ENCODE measurements at places on chromosomes 5 and 9.

DNA sequence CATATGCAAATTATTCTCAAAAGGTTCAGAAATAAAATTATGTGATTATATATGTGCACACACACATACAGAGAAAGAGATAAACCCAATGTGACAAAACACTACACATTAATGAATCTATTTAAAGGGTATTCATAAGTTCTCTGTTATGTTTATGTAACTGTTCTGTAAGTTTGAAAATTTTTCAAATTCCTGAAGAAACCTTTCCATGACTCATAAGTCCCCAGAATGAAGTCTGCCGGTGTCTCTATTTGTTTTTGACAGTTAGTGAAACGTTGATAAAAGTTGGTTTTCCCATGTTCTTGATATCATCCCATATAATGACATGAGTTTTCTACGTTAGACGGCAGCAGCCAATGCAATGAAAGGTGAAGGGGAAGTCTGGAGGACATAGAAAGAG is 199.5 kb upstream of the PUM3 start:
- no peak for DNase-seq

DNA sequence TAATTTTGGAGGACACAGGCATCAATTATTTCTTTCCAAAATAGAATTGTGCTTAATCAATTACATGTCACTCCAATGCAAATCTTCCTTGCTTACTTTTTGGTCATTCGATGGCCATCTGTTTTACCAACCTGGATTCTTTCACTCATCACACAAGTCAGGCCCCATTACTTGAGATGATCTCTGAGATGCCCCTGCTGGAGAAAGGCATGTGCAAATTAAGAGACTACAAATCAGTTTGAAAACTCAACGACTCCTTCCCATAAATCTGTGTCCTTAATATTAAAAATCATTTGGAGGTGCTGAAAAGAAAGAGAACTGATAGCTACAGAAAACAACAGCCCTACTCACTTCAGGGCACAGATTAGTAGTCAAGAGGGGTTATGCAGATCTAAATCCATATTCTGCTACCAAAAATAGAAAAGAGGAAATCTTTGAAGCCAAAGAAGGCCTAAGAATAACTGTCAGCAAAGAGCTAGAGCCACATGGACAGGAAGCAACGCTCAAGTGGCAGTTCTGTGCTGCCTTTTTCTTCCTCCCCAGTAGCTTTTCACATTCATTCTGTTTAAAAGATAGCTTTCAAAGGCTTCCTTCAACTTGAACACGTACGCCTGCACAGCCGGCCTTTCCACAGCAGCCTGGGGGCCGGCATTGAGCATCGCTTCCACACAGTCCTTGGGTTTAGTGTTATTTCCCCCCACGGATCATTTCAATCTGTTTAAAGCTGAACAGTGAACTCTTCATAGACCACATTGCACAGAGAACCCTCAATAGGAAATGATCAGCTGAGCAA is 79.3 kb upstream of the MAP3K1 start:
- peak; percentile 38 for DNase-seq

- DNase-seq, result no peak
Measured at GRCh38 chr9:16135968-16136367, 583.1 kb downstream of the CCDC171 start.

DNA sequence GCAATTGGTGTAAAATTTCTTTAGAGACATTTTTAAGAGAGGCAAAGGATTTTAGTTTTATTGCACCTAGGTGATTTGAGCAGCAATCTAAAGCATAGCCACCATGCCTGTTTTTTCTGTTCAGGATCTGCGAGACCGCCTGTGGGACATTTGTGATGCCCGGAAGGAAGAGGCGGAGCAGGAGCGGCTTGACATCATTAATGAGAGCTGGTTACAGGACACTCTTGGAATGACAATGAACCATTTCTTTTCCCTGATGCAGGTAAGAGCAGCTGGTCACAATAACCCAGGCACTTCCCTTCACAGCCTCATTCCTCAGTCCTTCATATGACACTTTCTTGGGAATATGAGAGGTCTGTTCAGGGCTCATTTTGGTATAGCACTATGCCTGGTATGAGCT is 103.2 kb upstream of the IL7R start:
- no peak for DNase-seq

DNA sequence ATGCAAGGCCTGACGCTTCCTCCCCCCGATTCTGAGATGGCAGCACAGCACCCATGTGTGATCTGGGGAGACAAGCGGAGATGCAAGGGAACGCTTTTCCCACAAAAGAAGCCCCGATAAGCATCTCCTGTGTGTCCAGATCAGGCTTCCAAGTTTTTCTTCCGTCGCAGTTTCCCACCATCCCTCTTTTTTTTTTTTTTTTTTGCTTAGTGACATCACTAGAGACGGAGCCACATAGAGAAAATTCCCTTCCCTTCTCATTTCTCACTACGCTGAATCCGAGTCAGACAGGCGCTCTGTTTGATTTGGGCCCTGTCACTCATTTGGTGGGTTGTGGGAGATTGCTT is 160.9 kb downstream of the HSD17B3 start:
- DNase-seq, result no peak

GRCh38 chr9:85610074-85610860 is 131.5 kb downstream of the AGTPBP1 start:
- DNase-seq, result peak; percentile 72

DNA sequence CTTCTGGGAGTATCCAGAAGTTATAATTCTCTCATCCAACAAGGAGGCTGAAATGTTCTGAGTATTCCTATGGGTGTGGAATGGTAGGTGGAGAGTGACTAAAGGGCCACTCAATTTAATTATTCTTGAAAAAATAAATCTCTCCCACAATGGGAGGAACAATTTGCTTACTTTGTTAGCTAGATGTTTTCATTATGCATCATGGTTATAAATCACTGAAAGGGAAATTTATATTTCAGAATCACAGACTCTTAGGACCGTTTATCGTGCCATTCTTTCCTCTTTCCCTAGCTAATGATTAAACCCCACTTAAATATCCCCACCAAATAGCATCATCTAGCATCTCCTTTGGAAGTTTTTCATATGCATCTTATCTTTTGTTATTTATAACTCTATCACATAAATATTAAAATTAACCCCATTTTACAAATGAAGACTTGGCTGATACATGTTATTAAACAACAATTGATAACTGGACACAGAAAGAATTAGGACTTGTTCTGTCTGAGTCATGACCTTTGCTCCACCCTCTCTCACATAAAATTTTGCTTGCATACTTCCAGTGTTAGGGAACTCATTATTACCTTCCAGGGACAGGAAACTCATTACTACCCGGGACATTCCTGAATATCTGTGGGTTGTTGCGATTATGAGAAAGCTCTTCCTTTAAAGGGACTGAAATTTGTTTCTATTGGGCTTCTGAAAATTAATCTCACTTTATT is 94.9 kb upstream of the NMUR2 start:
- DNase-seq, result no peak

- DNase-seq, result peak; percentile 22
Measured at GRCh38 chr9:90870621-90871326, 69.2 kb downstream of the SYK start.

DNA sequence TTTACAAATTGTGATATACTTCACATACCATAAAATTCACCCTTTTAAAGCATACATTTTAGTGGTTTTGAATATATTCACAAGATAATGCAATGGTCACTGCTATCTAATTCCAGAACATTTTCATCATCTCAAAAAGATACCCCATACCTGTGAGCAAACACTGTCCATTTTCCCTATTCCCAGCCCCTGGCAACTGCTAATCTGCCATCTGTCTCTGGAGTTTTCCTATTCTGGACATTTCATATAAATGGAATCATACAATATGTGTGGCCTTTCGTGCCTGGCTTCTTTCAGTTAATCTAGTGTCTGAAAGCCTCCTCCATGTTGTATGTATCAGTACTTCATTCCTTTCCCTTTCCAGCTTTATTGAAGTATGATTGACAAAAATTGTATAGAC is 14.7 kb downstream of the SNX30 start:
- no peak for DNase-seq

DNA sequence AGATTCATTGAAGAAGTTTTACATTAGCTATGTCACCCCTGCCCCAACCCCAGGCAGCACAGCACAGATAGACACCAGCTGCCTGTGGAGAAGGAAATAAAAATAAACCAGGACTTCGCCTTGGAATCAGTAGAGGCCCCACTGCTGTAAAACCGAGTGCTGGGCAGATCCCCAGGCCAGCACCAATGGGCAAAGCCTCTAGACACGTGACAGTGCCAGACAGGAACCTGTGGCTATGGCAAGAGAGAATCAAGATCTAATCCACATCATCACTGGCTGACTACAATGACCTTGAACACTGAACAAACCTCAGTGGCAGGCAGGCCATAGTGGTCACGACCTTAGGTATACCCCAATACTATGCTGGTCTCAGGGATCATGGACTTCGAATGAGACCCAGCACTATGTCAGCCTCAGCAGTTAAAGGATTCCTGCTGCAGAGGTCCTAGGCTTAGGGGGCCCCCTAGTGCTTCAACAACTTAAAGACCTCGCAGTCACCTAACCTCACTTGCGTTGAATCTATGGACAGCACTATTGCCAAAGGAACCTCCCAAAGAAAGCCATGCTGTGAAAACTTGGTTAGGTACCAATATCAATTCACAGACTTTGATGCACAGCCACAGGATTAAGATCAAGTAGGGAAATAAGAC is 2118.6 kb upstream of the C9orf72 start:
- no peak for DNase-seq

DNA sequence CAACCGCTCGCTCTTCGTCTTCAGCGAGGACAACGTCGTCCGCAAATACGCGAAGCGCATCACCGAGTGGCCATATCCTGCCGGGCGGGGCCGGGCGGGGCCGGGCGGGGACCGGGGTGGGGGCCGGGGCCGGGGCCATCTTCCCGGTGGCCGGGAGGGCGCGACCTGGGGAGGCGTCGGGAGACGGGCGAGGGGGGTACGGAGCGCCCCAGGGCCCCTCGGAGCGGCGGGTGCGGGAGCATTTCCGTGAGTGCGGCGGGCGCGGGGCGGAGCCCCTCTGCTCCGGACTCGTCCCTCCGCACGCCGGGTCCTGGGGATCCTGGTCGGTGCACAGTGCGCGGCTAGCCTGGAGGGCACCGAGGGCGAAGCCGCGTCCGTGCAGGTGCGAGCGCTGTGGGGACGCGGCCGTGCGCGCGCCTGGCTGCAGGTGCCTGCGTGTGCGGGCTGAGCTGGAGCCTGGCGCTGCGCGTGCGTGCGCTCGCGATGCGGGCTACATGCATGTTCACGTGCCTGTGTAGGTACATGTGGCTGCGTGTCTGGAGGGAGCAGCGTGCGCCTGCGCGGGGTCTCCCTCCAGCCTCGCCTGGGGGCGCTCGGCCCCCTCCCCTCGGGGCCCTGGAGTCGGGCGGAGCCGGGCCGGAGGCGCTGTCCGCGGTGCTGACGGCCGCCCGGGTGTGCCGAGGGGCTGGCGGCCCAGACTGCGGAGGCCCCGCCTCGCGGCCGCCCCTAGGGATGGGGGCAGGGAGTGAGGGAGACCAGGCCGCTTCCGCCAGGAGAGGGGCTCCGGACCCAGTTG is 762 bp downstream of the CACNA1B start:
- DNase-seq, result peak; percentile 58

DNA sequence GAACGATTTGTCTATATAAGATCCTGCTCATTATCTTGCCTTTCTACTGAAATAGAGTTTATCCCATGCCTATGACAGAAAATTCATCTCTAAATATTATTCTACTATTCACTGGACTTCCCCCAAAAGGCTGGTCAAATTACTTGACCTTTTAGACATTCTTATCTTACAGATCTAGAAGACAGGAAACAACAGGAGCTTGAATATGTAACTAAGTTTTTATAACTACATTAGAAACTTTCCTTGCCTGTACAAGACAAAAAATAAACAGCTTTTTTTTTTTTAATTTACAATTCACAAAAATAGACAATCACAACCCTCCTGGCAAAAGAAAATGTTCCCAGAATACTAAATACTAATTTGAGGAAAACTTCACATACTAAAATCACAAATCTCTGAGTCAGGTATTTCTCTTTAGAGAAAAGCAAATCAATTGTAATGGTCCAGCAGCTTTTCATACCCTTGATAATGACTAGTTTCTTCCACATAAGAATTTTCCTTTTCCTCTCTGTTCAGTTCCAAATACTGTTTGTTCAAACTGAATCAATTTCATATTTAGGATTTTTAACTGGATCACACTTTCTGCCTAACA is 68.6 kb downstream of the MLLT3 start:
- no peak for DNase-seq

DNA sequence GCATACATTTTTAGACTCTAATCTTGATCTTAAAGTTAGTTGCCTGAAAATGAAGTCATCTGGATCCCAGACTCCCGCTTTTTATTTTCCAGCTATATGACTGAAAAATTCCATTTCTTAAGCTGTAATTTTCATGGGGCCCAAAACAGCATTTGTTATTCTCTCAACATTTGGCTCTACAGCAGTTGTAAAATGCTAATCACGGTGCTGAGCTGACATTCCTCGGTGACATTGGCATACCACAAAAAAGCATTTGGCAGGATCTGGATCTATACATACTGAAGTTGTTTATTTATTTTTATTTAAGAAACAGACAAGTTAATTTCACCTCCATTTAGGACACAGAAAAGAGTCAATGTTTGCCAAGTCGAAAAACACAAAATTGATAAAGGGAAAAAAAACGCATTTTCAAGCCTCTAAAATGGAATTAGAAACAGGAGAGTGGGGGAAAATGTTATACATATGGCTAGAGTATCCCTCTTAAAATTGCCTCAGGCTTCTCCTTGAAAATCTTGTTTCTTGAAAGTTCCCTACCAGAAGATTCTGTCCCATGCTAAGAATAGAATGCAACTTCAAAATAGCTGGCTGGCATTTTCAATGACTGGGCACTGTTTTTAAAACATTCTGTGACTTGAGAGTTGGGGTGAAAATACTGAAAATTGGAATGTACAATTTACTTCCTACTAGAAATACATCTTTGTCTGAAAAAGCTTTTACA is 207.5 kb upstream of the TBCA start:
- DNase-seq, result no peak

- DNase-seq, result no peak
Measured at GRCh38 chr5:111277061-111277460, 52.9 kb downstream of the CAMK4 start.

DNA sequence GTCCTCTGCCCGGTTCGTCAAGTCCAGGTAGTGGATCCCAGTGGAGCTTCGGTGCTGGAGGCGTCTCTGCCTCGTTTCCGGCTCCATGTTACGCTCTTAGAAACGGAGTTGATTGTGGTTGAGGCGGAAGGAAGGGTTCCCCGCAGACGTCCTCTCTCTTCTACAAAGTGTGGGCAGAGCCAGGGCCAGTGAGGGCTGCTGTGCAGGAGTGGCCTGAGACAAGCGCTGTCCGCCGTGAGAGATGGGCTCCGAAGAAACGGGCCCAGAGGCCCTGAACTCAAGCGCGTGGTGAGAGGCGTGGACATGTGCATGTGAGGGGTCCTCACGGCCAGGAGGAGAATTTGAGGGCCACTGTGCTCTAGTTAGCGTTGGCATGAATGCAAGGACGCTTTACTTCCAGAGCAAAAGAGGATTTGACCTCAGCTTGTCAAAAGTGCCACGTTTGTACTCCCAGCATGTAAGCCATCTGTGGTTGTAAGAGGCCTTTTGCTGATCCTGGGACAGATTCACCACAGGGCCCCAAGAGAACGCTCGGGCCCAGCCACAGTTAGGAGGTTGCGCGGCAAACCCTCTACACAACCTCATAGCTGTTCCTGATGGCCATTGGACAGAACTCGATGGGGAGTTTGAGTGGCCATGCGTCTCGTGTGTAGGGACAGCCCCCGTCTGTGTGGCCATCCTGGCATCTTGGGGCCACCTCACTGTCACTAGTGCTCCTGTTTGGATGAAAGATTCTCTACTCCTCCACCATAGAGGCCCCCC is 10.2 kb downstream of the MAN1B1 start:
- DNase-seq, result no peak

Measured in right renal pelvis (tissue), 4 donors.